ENCODE measurements at places on chromosomes 16 and 17.
A peak's percentile ranks its signal among the peaks of the same experiment; 100 is the strongest.

DNA sequence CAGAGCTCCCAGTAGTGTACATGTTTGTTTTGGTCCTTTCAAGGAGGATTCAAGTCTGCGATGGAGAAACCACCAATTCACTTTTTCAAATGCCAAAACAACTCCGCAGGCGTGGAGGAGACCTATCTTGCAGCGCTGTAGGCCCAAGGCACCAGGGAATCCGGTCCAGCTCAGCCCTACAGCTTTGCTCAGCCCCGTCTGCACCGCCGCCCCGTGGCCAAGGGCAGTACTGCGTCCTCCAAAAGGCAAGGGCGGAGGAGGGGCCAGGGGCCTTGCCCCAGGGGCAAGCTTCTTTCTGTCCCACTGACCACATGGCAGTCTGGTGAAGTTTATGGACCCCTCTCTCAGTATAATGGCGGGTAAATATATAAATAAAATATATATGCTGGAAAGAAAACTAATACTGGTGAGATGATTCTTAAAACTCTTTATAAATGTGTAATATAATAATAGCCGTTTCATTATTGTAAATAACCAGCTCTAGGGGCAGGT is 709 bp upstream of the CD300LG start:
- peak; percentile 96 for DNase-seq

DNA sequence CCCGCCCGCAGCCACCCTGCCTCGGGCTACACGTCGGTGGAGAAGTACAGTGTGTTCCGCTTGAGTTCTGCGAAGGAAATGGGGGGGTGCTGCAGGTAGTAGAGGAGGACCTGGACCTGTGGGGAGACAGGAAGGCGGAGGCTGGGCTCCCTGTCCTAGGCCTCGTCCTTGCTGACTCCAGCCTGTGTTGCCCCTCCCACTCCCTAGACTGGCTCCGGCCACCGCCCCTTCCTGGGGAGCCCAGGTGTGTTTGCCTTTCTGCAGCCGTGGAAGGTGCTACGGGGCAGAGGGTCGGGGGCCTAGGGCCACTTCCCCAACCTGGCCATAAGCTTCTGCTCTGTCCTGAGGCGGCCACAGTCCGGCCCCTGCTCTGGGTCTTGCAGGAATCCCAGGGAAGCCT is 9.1 kb downstream of the TIMM22 start:
- no peak for DNase-seq

GRCh38 chr17:48261297-48261880 is 153.8 kb downstream of the SNX11 start:
- DNase-seq: peak; percentile 19

GRCh38 chr17:66679631-66680517 is 155.0 kb upstream of the CACNG5 start:
- no peak for DNase-seq

GRCh38 chr17:58564971-58565370 is 50.5 kb upstream of the MTMR4 start:
- DNase-seq: no peak

DNA sequence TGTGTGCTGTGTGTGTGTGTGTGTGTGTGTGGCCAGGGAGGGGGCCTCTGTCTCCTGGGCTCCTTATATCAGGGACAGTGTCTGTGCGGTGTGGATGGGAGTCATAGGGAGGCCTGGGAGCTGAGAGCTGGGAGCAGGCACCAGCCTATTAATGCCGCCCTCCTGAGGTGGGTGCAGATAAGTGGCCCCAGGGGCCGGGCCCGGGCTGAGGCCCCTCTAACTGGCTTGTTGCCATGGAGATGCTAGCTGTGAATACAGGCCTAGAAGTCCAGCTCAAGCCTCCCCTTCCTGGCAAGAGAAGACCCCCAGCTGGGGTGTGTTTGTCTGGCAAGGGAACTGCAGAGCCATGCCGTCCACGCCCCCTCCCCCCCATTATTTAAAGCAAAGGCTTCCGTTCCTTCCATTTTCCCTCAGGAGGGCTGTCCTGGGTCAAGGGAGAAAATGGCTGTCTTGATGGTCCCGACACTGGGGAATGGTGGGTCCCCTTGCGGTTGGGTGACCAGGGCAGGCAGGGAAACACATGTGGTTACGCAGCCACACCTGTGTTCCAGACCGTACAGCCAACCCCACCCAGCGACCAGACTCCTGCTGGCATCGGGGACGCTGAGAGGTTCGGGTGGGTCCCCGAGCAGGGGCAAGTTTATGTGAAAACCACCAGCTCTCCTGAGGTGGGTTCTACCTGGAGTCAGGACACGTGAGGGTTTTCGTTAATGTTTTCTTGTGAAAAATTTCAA is 141.1 kb downstream of the MRM1 start:
- no peak for DNase-seq

- no peak for DNase-seq
These were observed 13.5 kb downstream of the SPPL2C start for GRCh38 chr17:45857977-45858708.

DNA sequence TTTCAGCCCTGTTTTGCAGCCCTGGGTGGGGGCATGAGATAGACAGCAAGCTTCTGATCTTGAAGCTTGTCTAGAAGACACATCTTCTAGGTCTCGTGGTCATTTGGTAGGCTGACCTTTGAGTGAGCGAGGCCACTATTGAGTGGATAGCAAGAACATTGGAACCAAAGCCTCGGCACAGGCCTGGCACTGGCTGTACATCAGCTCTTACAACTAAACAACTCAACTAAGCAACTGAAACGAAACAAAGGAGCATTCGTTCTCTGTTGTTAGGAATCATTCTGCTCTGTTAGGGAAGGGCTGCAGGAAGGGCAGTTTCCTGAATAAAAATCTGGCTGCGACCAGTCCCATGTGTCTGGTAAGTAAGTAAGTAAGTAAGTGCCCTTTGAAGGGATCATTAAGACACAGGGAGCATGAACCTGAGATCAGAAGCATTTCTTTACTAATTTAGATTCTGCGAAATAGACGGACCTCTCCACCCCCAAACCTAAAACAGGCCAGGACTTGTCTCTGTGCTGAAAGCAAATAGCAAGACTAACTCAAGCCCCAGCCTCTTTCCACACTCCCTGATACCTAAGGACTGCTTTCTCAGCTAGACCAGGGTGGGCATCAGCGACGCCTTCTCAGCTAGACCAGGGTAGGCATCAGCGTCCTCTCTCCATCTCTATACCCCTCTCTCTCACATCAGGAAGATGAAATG is 22.7 kb downstream of the CYB561 start:
- DNase-seq: no peak

DNA sequence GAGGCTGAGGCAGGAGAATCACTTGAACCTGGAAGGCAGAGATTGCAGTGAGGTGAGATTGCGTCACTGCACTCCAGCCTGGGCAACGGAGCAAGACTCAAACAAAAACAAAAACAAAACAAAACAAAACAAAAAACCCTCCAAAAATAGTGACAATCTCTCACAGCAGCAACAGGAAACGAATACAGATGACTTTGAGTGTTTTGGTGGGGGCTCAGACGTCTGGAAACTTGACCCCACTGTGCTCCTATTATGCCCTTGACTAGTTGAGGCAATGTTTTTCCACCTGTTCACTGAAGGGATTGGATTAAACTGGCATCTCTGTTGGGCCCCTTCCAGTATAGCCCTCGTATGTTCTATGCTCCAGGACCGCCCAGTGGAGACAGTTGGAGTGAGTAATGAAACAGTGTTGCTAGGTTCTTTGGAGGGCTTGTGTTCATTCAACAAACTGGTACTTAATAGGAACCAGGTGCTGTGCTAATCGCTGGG is 167.0 kb downstream of the UTP18 start:
- no peak for DNase-seq

GRCh38 chr17:54324813-54325212 is 502.1 kb downstream of the KIF2B start:
- no peak for DNase-seq

DNA sequence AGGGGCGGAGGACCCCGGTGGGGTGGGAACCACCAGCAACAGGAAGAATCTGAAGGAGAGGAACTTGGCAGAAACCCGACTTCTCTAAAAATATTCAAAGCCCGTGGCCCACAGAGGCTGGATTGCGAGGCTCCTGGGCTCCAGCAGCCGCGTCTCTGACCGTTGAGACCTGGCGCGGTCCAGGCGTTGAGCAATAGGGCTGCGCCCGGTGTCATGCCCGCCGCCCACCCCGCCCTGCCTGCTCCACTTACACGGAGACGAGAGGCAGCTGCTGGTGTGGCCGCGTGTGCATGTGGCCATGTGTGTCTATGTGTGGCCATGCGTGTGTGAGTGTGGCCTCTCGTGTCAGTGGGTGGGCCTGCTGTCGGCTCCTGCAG is 83.6 kb downstream of the IRF8 start:
- DNase-seq: no peak

DNA sequence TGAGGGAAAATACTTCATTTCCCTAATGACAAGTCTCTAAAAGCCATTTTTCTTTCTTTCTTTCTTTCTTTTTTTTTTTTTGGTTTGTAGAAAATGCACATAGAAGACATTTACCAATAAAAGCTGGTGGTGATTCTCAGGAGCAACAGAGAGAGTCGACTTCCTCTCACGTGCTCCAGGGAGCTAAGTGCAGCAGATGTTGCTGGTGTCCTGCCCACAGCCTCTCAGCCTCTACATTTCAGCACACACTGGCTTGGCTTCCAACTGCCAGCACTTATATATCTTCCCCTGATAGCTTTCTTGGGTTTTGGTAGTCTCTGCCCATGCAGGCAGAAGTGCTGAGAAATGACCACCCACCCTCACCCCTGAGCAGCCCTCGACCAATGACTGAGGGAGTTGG is 58.4 kb upstream of the MARCHF10 start:
- no peak for DNase-seq

- DNase-seq: no peak
These were observed 378.0 kb downstream of the SLC39A11 start for GRCh38 chr17:72714357-72714966.

GRCh38 chr16:24123275-24123674 is 132.9 kb upstream of the CACNG3 start:
- DNase-seq: no peak

GRCh38 chr16:69595127-69596036 is 29.6 kb downstream of the NFAT5 start:
- DNase-seq: no peak

DNA sequence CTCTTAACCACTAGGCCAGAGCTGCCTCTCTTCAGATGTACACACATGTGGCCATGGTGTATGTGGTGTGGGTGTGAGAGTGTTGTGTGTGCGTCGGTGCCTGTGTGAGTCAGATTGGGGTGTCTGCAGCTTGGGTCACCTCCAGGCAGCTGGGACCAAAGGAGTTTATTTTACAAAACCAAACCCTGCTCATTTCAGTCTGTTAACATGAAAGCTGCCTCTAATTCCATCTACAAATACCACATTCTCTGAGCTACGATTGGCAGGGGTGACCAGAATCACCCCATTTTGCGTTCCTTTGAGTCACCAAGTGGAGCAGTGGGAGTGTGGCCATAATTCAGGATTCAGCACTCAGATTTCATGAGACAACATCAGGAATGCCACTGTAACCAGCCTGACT is 105.3 kb downstream of the IRX5 start:
- DNase-seq: peak; percentile 76

DNA sequence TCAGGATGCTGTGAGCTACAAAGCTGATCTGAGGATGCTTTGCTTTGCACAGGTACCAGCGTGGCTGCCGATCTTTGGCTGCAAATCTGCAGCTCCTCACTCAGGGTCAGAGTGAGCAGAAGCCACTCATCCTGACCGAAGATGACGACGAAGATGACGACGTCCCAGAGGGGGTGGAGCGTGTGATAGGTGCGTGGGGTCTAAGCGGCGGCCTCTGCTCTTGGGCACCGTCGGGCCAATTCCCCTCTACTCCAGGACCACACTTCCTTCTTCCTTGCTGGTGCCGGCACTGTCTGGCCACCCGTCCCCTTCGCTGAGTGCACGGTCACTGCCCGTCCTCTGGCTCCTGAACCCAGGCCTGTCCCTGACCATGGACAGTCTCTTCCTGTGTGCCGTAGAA is 34.0 kb downstream of the ZNF750 start:
- DNase-seq: no peak

DNA sequence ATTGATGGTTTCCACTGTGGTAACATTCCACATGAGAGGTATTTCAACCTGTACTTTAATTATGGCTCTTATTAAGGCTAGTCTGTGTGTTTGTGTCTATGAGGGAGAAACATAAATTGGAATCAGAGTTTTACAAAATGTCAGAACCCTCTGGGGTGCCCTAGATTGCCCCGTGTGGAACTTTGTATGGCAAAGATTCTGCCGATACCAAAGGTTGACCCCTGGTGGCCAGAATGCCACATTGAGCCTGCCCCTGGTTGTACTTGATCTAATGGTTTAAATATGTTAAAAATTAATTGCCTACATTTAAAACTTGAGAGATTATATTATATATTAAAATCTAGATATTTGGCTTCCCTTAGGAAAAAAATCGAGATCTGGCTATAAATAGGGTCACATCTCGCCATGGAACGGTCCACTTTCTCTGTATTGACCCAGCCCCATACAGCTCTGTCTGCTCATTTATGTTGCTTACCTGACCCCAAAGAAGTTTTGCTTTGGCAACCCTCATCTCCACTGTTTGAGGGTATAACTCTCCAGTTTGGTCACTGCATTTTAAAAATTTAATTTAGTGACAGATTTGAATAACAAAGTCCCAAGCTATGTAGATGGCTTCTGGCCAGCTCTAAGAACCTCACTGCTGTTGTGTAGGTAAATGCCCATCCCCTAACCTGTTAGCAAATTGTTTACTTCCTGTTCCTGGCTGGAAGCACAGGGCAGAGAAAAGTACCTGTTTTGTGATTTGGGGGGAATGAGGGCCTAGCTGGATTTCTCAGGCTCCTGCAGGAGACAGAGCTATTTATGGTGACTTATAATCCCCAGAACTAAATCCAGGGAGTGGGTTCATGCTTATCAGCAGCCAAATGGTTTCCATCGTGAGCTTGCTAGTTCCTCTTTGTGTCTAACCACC is 95.0 kb downstream of the PLCG2 start:
- peak; percentile 76 for DNase-seq

GRCh38 chr16:57585051-57585687 is 42.7 kb downstream of the ADGRG5 start:
- DNase-seq: no peak

- DNase-seq: no peak
These were observed 35.6 kb downstream of the ELAC2 start for GRCh38 chr17:12982224-12982623.

DNA sequence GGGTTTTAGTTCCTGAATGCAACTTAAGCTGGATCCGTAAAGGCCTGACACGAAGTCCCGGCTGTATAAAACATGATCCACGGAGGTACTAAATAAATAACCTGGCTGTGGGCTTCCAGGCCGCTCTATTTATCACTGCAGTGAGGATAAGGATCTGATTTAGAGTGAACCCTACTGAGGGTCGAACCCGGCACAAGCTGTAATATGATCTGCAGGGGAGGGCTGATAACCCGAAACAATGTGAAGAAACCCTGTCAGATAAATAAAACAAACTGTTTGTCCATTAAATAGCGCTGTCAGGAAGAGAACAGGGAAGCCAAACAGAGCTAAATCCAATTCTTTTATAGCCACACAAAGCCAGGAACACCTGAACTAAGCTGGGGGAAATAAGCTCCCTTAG is 375.6 kb upstream of the SALL1 start:
- DNase-seq: no peak

DNA sequence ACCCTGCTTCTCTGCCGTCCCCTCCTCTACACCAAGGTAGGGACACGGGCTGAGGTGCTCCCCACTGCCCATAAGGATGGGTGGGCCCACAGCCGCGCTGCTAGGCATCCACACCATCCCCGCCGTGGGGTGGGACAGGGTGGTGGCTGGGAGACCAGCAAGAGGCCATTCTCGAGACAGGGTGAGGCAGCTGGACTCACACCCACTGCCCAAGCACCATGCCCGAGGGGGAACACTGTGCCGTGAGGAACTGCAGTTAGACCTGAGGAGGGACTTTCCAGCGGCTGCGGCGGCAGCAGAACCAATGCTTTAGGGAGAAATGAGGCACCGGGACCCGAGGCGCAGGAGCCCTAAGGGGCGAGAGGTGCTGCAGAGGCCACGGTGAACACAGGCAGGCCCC is 13.3 kb downstream of the PKD1 start:
- no peak for DNase-seq
